ENCODE measurements at places on chromosomes 5 and 9.

DNA sequence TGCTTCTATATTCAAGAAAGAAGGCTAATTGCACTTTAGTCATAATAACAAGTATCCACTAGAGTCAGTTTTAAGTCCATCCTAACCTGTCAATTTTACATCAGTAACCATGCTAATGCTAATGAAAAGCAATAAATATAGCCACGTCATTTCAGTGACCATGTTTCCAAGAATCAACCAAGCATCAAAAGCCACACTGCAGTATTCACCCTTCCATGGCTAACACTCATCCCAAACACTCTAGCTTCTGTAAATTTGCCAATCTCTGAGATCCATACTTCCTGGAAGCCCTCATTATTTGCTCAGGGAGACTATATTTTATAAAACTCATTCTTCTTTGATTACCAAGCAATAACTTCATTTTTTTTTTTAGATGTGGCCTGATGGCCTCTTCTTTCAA is 712.0 kb downstream of the CETN3 start:
- no peak for DNase-seq

- DNase-seq = no peak
These were observed 102.4 kb upstream of the PCSK5 start for GRCh38 chr9:75788006-75788634.

DNA sequence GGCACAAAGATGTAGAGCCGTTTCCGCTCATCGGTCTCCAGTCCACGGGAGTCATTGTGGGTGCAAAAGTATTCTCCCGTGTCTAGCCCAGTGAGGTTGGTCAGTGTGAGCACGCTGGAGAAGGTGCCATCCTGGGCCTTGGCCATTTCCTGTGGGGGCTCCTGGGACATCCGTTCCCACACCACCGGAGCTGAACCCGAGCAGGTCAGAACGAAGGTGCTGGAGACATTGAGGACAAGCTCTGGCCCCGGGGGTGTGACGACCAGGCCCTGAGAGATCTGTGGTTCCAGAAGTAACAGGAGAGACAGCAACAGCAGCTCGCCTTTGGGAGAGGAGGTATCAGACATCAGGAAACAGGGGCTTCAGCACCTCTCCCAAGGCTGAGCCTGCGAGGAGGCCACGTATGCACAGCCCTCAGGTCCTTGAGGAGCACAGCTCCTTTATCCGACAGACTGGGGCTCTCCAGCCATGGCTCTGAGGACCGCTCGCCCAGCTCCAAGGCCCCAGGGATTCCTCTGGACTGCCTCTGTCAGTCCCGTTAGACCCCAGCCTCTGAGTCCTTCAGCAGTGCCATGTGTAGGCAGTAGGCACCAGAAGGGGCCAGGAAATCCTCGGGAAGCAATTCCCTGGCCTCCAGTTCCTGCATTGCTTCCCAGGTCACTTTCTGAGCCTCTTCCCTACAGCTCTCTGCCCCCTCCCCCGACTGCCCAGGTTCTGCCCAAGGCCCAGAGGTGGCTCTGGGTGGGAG is 19.9 kb downstream of the PDGFRB start:
- no peak for DNase-seq

- no peak for DNase-seq
These were observed 25.7 kb upstream of the IL9 start for GRCh38 chr5:135921388-135921787.

- no peak for DNase-seq
These were observed 114.4 kb downstream of the PSD2 start for GRCh38 chr5:139910036-139910435.

DNA sequence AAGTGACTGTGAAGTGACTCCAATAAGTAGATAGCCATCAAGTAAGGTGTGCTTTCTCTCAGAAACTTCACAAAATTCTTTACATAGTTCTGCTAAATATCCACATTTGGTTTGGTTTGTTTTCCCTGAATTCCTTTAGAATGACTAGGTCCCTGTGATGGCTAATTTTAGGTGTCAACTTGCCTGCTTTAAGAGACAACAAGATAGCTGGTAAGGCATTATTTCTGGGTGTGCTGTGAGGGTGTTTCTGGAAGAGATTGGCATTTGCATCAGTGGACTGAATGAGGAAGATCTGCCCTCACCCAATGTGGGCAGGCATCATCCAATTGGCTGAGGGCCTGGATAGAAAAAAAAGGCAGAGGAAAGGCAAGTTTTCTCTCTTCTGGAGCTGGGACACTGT is 8.3 kb upstream of the PTBP3 start:
- DNase-seq = no peak

DNA sequence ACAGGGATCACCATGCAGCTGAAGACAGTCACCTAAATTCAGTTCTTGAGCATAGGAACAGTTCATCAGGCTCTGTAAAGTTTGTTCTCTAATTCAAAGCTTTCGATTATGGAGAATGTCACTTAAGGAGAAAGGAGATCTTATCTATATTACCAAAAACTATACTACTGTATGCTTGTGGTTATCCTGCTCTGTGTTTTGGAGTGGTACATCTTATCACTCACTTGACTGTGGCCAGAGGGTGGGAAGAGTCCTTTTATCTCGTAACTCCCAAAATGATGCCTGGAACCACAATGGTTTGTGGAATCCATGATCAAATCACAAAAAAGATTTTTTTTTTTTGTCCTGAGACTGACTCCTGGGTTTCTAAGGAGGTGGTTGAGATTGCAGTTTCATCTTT is 230.7 kb downstream of the COMMD10 start:
- no peak for DNase-seq

GRCh38 chr9:128550226-128550625 is 2.2 kb upstream of the SPTAN1 start:
- peak; percentile 42 for DNase-seq

- no peak for DNase-seq
These were observed 26.3 kb downstream of the PCDHGC5 start for GRCh38 chr5:141515141-141515540.

- DNase-seq = no peak
These were observed 110.1 kb upstream of the TLE4 start for GRCh38 chr9:79461712-79462111.

DNA sequence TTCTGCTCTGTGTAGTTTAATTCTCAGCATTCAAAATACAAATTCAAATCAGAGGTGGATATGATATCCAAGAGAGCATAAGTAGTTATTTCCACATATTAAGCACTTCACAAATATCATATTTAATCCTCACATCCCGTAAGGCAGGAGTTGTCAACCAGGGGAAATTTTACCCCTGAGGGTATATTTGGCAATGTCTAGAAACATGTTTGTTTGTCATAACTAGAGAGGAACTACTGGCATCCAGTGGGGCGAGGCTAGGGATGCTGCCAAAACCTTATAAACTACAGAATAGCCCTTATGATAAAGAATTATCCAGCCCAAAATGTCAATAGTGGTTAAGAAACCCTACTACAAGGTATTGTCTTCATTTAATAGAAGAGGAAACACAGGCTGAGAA is 619.4 kb downstream of the SLCO4C1 start:
- no peak for DNase-seq

DNA sequence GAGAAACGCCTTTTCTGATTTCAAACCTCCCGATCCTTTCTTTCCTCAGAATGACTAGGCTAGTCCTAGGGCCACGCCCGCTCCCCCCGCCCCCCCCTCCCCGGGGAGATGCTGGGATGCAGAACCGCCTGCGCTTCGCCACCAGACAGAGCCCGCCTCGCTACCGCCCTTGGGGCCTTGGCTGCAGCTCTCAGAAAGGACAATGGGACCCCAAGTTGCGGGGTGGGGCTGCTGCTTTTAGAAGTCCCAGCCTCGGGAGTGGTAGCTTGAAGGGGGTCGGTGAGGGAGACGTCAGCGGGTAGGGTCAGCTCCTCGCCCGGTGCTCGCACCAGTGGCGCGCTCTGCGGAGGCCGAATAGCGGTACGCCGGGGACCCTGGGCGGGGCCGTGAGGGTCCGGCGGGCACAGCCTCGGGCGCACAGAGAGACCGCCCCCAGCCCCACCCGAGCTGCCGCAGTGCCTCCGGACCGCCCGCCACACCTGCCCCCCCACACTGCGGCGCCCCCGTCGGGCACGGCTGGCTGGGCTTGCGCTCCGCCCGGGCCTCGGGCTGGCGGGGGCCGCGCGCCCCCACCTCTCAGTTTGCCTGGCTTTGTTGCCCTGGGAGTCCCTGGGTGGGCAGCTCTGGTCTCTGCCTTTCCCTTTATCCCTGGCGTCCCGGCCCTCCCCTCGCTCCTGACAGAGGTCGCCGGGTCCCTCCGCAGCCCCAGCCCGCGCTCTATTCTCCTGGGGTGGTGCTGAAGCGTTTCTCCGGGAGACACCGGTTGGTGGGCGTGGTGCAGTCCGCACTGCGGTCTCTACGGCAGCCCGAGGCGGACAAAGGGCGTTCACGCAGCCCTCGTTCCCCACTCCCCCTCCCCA is 1.2 kb downstream of the MAP1B start:
- no peak for DNase-seq

GRCh38 chr5:40623480-40624420 is 56.0 kb upstream of the PTGER4 start:
- DNase-seq = no peak

GRCh38 chr5:172926796-172927195 is 32.4 kb upstream of the RPL26L1 start:
- DNase-seq = no peak

- DNase-seq = no peak
These were observed 22.4 kb upstream of the TNFAIP8 start for GRCh38 chr5:119333421-119333851.

DNA sequence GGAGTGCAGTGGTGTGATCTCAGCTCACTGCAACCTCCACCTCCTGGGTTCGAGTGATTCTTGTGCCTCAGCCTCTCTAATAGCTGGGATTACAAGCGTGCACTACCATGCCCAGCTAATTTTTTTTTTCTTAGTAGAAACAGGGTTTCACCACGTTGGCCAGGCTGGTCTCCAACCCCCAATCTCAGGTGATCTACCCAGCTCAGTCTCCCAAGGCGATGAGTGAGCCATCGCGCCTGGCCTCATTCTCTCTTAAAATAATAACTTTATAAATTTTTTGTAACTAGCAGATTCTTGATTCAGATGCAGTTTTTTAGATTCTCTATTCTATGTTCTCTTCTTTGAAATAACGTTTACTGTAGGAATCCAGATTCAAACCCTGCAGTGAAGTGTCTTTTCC is 127.1 kb downstream of the GDNF start:
- DNase-seq = no peak

DNA sequence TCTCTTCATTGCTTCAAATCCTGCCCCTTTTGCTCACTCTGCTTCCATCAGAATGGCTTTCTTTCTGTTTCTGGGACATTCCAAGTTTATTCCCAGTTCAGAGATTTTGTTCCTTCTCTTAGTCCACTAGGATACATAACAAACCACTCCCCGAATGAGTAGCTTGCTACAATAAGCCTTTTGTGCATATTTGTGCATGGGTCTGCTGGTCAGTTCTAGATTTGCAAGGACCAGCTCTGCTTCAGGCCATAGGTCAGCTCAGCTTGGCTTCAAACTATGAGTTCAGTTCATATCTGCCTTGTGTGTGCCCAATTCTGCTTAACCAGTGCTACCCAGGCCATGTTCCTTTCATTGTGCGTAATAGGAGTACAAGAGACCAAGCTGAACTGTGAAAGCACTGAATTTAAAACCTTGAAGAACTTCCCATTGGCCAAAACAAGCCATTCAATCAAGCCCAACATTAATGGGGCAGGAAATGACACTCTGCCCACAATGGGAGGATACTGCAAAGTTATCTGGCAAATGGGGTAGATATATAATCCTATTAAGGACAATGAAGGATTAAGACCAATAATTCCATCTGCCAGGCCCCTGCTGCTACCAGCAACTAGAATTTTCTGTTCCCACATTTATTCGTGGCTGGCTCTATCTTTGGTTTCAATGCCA is 328.8 kb downstream of the PRELID2 start:
- no peak for DNase-seq
